NCI-H345 (cell line): ENCODE measurements at places on chromosomes 2 and 18.
A peak's percentile ranks its signal among the peaks of the same experiment; 100 is the strongest.

GRCh38 chr2:95079199-95079683 is 42.4 kb downstream of the MRPS5 start:
- DNase-seq: no peak

DNA sequence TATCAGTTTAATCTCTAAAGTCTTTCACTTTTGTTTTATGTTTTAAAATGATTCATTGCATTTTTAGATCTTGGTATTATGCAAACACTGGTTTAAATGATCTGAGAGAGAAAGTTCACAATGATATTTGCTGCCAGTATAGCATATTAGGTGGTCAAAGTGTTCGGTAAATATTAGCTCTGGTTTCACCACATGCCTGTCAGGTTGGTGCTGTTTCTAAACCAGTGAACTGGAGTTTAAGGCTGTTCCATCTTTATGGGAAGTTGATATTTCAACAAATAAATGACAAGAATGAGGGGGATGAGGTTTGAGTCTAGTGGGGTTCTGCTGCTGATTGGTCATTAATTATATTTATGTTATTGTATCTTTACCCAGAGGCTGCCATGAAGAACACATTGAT is 436.4 kb downstream of the DCDC2C start:
- DNase-seq: peak; percentile 31

DNA sequence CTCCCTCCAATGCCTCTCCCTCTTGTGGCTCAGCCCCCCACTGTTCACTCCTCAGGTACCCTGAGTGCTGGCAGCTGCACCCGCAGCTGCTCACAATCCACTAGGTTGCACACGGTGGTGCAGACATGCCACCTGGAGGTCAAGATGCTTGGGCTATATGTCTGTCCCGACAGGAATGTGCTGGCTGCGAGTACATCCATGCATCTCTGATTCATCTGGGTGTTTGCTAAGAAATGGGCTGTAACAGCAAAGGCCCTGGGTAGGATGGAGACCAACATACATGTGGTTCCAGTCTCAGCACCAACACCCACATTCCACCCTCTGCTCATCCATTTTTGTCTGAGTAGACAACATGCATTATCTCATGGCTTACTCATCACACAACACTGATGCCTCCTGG is 31.3 kb downstream of the ANKMY1 start:
- DNase-seq: no peak

GRCh38 chr2:172389685-172390339 is 37.6 kb upstream of the ITGA6 start:
- DNase-seq: no peak
